ENCODE measurements at places on chromosomes 4 and X. TPM values are rescaled to one million over a fixed set of nuclear protein-coding genes. Genes with fewer than 3 reads are reported as not detected.

GRCh38 chr4:106329041-106329618 is 12.8 kb downstream of the AIMP1 start:
- DNase-seq: peak; percentile 29

DNA sequence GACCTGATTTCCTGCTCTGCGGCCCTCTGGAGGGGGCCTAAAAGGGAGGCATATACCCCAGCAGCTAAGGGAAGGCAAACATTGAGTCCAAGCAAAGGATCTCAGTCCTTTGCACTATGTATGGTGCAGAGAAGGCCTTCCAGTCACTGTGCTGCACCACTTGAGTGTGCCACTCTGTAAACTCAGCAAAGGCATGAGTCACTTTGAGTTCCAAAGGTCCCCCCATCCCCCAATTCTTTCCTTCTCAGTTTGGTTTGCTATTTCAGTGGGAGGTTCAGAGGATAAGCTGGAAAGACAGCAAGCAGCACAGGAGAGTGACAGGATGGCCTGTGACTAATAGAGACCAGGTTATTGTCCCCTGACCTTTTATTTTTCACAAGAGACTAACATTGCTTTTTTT is 131.3 kb downstream of the FHDC1 start:
- DNase-seq: peak; percentile 24

GRCh38 chr4:2497931-2498330 is 29.0 kb downstream of the RNF4 start:
- no peak for DNase-seq

LGI2 gene
- total RNA-seq: 0.04 TPM

- DNase-seq: no peak
Observed at GRCh38 chrX:105636667-105637066, 185.7 kb upstream of the NRK start.

Data from K562 (cell line).